T-helper 1 cell (primary cell): ENCODE measurements at places on chromosomes 7 and 10.

DNA sequence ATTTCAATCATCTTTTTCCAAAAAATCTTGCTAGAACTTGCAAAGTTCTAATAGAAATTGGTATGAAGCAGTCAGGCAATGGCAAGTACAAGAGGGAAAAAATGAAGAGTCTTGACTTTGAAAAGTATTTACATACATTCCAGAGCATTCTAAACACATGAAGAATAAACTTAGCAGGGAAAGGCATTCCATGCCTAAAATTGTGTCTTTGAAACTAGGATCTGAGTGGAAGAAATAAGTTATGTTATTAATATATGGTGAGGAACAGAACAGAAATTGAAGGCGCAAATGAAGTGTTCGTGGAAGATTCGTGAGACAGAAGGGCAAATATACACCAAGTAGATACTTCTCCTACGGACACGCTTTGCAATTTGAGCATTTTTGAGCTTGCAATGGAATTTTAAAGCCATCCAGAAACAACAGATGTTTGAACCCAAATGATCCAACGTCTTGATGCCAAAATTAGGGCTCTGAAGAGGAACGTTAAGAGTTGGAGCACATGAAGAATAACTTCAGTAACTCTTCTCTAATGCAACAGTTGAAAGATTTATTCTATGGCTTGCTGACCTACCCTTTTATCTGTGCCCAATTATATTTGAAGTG is 40.6 kb upstream of the SEPTIN7 start:
- DNase-seq: no peak

- peak; percentile 30 for DNase-seq
Measured at GRCh38 chr10:113854013-113854760, at the start of the genes DCLRE1A and NHLRC2. Gene DCLRE1A (minus strand): TSS chr10:113854082. CDS start chr10:113853182, 900 bp downstream. Gene NHLRC2 (plus strand): TSS chr10:113854661. CDS start chr10:113854873, 212 bp downstream.

DNA sequence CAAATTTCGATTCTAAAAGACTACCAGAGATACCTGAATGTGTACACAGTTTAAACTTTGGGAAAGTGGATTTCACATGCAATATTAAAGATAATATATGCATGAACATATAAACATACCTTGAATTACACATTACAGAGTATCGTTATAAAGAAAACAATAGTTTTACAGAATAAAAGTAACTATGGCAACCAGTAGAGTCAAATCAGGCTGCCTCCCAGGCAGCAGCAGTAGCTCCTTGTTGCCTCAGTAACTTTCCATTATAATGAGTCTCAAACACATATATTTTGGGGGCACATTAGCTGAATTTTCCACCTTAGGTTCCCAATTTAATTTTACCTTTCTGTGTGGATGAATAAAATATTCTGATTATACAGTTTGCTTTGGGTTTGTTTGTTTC is 164.4 kb upstream of the FEZF1 start:
- no peak for DNase-seq

DNA sequence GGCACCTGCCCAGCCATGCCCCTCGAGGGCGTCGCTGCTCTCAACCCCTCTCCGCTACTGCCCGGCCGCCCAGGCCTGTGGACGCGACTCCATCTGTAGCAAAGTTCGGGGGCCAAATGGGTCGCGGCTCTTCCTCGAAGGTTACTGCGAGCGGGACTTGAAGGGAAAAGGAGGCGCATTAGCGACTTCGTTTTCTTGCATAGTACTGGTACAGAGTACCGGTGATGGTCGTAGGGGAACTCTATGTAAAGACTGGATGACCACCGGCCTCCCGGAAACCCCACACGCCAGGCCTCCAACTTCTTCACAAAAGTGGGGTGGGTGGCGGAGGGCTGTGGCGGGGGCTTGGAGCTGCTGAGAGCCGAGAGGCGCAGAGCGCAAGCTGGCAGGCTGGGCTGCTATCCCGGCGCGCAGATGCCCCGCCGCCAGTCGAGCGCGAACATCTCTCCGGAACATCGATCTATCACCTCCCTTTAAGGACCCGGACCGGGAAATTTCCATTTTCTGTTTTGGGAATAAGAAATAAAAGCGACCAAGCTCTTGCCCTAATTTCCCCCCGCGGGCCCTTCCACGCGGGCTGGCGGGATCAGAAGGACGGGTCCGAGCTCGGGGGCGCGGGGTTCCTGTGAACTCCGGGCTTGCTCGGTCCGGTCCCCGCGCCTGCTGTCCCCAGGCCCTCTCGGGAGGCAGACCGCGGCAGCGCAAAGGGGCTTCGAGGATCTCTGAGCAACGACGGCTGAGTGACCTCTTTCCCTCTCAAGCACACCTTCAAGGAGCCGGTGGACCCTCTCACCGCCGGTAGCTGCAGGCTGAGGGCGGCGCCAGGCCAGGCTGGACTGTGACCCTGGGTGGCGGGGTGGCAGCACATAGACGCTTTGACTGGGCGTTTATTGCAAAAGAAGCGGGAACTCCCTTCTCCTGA is 12.2 kb upstream of the FEZF1 start:
- no peak for DNase-seq

- DNase-seq: no peak
Measured at GRCh38 chr7:66304536-66304935, 99.4 kb downstream of the TPST1 start.

DNA sequence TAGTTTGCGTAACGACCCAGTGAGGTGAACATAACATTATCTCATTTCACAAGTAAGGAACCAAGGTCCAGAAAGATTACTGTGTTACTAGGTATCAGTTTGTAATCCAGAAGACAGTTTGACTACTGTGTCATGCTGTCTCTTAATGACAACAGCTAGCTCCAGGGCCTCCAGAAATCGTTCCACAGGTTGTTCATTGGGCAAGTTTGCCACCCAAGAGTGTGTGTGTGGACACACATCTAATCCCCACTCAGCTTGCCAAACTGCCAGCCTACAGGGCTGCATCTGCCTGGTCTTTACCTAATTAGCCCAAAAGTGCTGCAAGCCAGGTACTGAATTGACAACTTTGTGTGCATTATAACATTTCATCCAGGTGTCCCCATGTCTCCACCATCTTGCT is 27.9 kb upstream of the SLC16A12 start:
- DNase-seq: no peak

DNA sequence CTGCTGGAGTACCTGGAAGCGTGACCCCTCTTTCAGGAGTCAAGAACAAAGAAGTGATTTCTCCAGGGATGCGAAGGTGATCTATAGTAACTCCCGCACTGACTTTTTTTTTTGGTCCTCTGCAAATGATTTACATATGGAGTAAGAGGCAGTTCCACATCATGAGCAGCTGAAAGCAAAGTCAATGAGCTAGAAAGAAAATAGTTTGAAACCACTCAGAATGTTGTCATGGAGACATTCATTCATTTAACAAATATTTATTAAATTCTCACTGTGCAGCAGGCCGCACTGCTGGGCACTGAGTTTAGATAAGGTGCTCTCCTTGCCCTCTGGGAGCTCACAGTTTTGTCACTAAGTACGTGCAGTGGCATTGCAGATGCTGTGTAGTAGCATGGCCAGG is 206.7 kb downstream of the CAMK1D start:
- DNase-seq: no peak

GRCh38 chr10:36023939-36024338 is 381.8 kb upstream of the FZD8 start:
- DNase-seq: no peak

- no peak for DNase-seq
Measured at GRCh38 chr10:21368022-21368582, 157.4 kb downstream of the SKIDA1 start.

DNA sequence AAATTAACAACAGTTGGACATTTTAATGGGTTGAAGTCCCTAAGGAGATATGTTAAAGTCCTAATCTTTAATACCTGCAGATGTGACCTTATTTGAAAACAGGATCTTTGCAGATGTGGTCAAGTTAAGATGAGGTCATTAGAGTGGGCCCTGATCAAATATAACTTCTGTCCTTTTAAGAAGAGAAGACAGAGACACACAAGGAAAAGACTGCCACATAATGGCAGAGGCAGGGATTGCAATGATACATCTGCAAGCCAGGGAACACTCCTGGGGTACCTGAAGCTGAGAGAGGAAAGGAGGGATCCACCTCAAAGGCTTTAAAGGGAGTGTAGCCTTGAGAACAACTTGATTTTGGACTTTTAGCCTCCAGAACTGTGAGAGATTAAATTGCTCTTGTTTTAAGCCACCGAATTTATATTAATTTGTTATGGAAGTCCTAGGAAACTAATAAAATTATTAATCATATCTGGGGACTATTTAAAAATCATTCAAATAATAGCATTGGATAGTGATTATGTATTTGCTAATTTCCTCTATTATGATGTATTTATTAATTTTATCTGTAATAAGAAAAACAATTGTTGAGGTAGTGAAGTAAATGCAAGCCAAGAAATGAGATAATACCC is 700.0 kb upstream of the PCDH15 start:
- DNase-seq: no peak

GRCh38 chr10:115846528-115846927 is 426.5 kb downstream of the GFRA1 start:
- no peak for DNase-seq

DNA sequence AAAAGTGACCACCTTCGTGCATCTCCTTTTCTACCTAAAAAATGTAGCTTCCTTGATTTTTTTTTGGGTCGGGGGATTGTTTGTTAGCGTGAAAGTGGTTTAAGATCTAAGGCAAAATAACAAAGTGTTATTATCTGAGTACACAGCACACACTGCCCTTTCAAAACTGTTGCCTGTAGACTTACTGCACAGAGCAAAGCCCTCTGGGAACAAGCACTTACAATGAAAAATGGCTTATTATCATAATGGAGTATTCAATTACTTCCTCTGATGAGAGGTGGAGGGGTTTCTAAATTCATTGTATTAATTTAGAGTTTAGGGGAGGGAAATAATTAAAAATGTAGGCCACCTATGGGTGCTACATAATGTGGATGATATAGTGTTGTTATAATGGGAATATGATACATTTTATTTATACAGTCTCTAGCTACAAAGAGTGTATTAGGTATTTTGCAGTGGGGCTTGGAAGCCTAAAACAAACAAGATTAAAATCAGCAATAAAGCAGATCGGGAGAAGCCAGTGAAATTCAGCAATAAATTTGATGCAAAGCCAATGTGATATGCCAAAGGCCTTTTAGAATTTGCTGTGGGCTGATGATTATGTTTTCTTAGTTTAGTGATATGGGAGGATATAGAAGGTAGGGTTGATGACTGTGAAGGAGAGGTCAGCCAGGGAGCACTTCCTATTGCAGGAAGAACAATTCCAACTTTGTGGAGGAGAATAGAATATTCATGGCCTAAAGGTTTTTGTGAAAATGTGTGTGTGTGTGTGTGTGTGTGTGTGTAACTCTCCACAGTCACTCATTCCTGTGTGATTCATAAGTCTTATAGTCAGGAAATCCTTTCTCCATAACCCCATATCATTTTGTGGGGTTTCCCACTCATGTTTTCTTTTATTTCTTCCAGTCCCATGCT is 17.7 kb upstream of the EXOC4 start:
- DNase-seq: no peak

DNA sequence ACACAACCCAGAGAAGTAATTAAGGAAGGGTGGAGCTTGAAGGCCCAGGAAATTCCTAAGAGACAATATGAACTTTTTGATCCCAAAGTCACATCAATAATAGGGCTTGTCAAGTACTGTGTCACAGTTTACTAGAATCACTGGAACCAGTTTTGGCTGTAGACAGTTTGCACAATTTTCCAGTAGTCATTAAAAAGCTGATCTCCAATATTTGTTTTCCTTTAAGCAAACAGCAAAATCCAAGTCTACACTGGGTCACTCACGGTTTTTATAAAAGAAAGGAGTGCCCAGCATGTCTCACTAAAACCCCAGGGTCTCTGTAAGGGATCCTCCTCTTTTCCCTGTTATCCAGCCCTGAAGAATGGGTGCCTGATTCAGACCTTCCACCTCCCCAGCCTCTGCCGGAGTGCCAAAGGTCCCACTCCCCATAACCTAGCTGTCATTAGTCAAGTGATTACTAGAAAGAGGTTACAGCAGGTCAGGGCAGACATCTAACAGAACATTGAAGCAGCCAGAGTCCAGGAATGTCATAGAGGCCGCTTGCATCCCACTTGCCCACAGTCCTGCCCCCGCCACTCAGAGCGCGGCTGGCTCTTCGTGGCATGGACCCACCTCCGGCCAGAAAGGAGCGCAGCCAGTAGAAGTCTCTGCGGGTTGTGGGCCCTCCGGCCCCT is 552 bp downstream of the SLC25A16 start:
- no peak for DNase-seq

- no peak for DNase-seq
Measured at GRCh38 chr10:72487116-72487515, 132.4 kb upstream of the DNAJB12 start.

DNA sequence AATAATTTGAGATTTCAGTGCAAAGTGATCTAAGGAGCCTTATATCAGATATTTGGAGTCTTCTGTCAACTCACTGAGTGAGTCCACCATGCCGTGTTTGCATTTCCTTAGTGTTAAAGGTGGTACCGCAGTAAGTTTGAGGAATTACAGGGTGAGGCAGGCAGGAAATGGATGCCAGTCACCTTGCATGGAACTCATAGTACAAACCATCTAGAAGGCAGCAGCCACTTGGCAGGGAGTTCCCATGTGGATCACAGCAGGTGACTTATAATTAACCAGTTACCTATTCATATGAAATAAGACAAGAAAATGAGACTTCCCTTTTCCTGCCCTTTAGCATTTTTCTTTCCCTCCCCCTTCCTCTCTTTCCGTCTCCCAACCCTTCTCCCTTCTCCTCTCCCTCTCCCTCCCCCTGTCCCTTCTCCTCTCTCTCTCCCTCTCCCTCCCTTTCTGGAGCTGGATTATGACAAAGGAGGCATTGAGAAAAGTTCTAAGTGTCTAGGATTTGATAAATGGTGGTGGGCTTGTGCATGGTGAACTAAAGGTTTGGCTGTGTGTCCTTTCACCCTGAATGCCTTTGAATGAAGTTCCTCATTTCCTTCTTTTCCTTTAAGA is 94.1 kb downstream of the LRRC4 start:
- DNase-seq: no peak

- DNase-seq: no peak
Measured at GRCh38 chr7:68604541-68604940, 993.7 kb upstream of the AUTS2 start.

DNA sequence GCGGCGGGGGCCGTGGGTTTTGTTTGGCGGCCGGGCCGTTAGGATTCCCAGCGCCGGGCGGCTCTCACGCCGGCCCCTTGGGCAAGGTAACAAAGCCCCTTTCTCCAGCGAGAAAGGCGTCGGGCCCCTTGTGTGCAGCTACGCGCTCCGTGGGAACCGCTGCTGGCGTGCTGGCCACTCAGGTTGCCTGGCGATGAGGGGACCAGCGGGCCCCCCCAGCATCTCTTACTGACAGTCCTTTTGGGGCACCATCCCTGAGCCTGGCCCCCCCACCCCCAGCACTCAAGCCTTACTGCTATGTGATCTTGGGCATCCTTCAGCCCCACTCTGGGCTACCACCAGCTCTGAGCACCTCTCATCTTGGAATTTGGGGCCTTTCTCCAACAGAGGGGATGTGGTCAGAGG is 1.8 kb downstream of the LFNG start:
- no peak for DNase-seq
